ENCODE measurements at places on chromosomes 1 and 21.

DNA sequence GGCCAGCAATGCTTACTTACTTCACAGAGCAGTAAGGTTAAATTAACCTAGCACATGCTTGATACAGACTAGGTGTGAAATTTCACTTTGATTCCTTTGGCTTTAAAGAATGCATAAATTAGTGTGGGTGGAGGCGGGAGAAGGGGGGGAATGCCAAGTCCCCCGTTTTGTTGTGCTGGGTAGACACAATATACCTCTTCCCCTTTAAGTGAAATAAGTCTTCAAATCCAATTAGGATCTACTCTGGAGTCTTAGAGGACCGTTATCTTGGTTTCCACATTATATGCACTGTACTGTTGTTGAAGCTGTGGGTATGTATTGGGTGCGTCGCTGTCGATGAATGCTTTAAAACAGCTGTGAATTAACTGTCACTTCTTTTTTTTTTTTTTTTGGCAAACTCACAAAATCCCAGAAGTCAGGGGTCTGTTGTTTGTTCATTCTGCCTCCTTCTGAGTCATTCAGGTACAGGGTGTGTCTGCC, 1.6 kb upstream of the S1PR1 start:
- peak; percentile 15 for DNase-seq

DNA sequence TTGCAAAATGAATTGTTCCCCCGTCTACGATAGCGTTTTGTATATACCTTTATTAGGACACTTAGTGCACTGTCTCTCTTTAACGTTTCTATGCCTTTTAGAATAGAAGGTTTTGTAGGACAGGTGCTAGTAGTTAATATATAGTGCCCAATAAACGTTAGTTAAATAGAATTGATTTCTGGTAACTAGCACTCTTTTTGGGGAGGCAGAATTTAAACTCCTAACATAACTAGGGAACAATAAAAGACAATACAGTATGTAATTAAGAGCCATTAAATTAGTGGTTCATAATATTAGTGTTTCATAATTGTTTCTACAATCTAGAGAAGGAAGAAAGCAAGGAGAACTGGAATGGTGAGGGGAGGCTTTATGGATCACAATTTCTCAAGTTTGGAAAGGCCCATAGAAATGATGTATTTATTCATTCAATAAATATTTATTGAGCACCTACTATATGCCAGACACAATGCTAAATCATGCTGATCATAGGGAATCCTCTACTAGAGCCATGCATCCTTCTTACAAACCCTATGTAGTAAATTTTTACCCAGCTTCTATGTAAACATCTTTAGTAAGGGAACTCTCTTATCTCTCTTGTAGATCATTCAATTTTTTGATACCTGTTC, 742 bp downstream of the POLR3GL start:
- DNase-seq = no peak

GRCh38 chr1:112718691-112719418, 3.7 kb upstream of the PPM1J start:
- peak; percentile 67 for DNase-seq

GRCh38 chr21:46304955-46305354, 18.7 kb downstream of the C21orf58 start:
- DNase-seq = no peak

DNA sequence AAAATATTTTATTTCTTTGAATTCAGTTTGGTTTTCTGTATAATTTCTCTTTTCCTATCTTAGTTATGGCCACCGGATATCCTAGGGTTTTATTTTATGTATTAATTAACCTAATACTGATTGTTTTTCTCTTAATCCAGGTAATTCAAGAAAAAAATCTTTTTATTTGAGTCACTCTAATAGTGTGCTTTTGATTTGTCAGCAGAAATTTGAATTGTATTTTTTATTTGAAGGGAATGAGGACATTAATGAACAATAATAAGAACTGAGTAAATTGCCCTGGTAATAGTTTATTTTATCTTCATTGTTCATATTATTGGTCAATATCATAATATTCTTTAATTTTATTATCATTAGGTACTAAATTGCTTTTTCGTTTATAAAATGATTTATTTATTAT, 120.1 kb downstream of the USP25 start:
- DNase-seq = no peak

- no peak for DNase-seq
Observed at GRCh38 chr1:228379666-228380065, 27.0 kb downstream of the TRIM11 start.

GRCh38 chr21:22885079-22885478, 1886.9 kb downstream of the NCAM2 start:
- no peak for DNase-seq

GRCh38 chr1:9759939-9760338, 63.8 kb downstream of the CLSTN1 start:
- DNase-seq = no peak

DNA sequence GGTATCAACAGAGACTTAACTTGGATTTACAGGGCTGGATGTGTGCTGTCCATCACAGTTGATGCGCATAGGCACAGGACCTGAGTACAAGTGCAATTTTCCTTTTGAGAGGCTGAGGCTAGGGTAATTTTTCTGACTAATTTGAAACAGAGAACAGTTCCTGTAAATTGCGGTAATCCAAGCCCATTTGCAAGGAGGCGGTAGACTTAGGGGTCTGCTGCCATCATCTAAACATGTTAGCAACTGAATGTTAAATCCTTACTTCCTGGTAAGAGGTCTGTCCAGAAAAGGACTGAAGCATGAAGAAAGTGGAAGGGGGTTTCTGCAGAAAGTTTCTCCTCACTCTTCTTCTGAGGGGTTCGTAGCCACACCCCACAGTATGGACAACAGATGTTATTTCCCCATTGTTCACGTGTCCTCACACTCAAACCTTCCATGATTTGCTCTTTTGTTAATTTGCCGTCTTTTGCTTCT, 23.7 kb upstream of the C1orf198 start:
- no peak for DNase-seq
